ENCODE measurements at places on chromosomes 6 and 20.

GRCh38 chr20:51542033-51542570 is 417 bp downstream of the NFATC2 start:
- no peak for DNase-seq

DNA sequence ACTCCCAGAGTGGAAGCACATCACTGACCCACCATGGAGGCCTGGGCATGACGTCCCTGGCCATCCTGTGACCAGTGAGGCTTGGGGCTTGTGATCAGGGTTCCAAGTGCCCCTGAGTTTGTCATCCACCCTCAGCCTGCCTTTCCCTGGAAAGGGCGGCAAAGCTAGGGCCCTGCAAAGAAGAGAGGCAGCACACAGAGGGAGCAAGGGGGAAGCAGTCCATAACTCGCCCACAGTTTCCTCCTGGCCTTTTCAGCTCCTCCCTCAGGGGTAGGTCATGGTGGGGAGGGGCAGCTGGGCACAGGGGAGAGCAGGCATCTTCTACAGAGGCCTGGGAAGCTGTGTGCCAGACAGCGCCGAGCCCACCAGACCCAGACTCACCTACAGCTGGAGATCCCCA is at the start of gene NCR2:
Gene NCR2, plus strand, starts transcription at position 313 of the 400 bp plus-strand sequence. CDS start 269 bp downstream, outside the sequence.
- no peak for DNase-seq

DNA sequence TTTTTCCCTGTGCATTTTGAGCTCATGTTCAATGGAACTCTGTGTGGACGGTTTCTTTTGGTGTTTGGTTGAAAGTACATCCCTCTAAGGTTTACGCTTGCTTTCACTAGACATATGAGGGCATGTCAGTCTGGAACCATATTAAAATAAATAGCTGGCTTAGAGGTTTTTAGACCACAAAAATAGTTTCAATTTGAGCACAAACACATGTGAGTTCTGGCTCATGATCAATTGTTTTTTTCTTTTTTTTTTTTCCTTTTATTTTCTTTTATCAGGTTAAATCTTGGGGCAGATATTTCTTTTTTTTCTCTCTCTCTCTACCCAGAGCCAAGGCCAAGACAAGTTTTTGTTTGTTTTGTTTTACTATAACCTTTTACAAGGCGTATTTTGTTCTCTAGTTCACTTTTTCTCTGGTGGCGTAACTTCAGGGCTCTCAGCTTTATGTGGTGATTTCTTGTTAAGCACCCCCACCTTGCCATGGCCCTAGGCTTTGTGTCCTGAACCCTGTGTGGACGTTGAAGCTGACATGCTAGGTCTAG is 92.9 kb downstream of the SHLD1 start:
- DNase-seq, result no peak

GRCh38 chr20:45911486-45912343 is at the start of gene PLTP:
TSS of gene PLTP (minus strand) at chr20:45912155. CDS start at chr20:45911452, 703 bp downstream.
- no peak for DNase-seq

All from cortex of kidney (tissue), 1 donor.